ENCODE measurements at places on chromosomes 4 and X. TPM values are rescaled to one million over a fixed set of nuclear protein-coding genes. Genes with fewer than 3 reads are reported as not detected.

GRCh38 chrX:150775569-150776350 is 82.6 kb downstream of the MTMR1 start:
- H3K4me1 ChIP-seq, result no peaks in the 10 kb centered on the region
- H3K36me3 ChIP-seq, result peaks cover 3% of the 10 kb centered on the region
- H3K4me3 ChIP-seq, result no peak overlapping the region
- DNase-seq, result no peak
- H3K27me3 ChIP-seq, result no peaks in the 10 kb centered on the region

DNA sequence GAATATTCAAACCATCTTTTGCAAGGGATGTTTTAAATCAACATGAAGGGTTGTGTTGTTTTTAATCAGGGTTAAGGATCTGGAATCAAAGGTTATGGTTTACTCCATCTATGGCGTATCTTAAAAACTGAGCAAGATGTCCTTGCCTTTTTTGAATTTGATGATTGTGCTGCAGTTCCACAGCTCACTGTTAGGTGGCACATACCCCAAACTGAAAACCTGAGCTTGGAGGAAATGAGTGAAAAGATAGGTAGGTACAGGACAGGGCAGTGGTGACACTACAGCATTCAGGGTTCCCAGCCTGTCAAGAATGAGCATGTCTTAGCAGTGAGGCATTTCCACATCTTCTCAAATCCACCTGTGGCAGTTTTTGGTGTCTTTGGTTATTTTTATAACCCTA is 13.1 kb upstream of the EOLA1 start:
- no peak overlapping the region for H3K27ac ChIP-seq
- H3K27me3 ChIP-seq, result no peaks in the 10 kb centered on the region
- H3K4me3 ChIP-seq, result no peak overlapping the region
- H3K36me3 ChIP-seq, result no peaks in the 10 kb centered on the region
- DNase-seq, result no peak
- H3K4me1 ChIP-seq, result no peaks in the 10 kb centered on the region

DNA sequence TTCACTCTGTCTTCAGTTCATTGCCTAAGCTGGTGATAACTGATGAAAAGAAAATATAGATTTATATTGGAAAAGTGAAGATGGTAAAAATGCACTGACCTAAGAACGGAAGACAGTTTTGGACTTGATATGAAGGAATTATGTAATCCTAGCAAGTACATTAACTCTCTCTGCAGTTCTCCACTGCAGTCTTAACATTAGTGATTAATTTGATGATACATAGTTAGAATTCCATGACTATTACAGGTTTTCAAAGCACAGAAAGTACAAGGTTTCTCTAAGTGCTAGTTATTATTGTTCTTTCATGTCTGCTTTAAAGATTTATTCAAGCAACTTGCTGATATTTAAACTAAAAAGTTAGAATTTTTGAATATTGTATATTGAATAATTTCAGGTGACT is 1591.7 kb upstream of the ADGRL3 start:
- H3K27me3 ChIP-seq, result no peaks in the 10 kb centered on the region
- no peak overlapping the region for H3K27ac ChIP-seq
- H3K4me1 ChIP-seq, result no peaks in the 10 kb centered on the region
- H3K36me3 ChIP-seq, result no peaks in the 10 kb centered on the region
- no peak overlapping the region for H3K4me3 ChIP-seq
- DNase-seq, result no peak

DNA sequence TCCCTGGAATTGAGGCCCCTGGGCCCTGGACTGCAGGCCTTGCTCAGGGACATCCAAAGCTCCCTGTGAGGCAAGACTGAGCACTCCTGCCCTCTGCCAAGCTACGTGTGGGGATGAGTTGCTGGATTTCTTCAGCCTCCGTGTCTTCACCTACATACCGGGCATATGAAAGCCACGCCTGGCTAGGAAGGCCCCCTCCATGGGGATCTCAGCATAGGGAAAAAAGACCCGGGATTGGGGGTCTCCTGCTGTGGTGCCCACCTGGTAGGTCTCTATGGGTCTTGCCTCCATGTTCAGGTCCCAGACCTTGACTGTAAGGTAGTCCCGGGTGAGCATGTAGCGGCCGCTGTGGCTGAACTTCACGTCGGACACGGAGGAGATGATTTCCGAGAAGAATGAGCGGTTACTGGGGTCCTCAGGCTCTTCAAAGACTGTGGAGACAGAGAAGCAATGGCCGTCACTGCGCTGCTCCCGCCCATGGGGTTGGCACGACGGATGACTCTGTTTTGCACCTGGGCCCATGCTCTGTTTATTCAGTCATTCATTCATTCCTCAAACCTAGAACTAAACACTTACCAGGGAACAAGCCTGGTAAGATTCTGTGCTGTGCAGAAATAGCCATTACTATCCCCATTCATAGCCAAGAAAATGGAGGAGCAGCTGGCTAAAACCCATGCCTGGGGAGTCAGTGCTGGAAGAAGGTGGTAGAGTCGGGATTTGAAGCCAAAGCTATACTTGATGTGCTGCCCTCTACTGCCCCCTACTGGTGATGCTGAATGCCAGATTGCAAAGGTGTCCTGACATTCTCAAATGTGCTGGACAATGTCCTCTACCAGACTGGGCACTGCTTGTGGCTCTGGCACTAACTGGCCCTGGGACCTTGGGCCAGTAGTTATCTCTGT is 63.9 kb downstream of the WFS1 start:
- no peak overlapping the region for H3K4me3 ChIP-seq
- H3K4me1 ChIP-seq, result no peaks in the 10 kb centered on the region
- H3K36me3 ChIP-seq, result no peaks in the 10 kb centered on the region
- H3K27me3 ChIP-seq, result no peaks in the 10 kb centered on the region
- H3K27ac ChIP-seq, result no peak overlapping the region

DNA sequence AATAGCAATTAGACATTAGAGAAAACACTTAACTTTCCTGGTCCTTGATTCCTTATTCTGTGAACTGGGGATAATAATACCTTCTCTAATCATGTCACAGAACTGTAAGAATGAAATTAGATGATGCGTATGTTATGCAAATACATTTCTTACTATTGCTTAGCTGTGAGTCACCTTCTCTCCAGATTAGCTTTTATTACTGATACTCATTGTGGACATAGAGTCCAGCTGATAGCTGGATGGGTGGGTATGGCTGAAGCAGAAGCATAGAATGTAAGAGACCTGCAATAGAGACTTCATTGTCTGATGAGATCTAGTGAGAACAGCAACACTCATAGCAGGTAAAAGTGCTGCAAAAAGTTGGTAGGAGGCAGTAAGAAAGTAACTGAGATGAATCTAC is 437.2 kb upstream of the ZFP42 start:
- no peak overlapping the region for H3K27ac ChIP-seq
- peaks cover 2% of the 10 kb centered on the region for H3K4me1 ChIP-seq
- no peaks in the 10 kb centered on the region for H3K27me3 ChIP-seq
- no peak overlapping the region for H3K4me3 ChIP-seq

DNA sequence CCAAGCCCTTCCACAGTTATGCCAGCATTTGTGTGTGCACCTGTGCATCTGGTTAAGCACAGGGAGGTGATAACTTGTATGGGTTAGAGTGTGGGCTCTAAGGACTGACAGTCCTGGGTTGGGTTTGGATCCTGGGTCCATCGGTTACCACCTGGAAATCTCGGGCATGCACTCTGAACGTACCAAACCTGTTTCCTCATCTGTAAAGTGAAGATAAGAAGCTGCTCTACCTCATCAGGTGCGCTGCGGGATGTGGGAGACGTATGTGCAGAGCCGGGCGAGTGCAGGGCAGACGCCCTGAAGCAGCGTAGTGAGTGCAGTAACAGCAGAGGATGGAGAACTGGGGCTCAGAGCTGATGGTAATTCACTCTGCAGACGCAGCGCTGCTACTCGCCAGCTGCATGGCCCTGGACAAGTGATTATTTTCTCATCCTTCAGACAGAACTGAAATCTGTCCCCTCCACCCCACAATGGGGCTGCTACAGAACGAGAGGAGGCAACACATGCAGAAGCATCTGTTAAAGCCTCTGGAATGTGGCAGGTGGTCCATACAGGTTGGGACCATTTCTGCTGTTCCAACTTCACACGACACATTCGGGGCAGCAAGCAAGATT is 64.4 kb downstream of the HADH start:
- H3K4me3 ChIP-seq, result no peak overlapping the region
- peaks cover 3% of the 10 kb centered on the region for H3K4me1 ChIP-seq
- no peaks in the 10 kb centered on the region for H3K36me3 ChIP-seq

DNA sequence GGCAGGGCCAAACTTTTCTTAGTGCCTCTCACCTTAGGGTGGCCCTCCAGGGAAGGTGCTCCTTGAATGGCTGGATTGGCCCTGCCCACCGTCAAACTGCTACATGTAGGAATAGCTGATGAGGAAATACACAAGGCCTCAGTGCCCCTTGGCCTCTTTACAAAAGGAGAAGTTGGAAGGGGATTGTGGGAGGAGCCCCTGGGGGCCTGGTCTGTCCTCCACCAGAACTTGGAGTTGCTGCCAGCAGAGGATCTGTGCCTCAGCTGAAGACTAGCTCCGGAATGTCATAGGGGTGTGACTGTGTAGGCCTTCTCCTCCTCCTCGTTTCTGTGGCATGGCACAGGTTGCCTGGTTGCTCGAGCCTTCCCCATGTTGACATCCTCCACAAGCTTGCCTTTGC is 142.7 kb downstream of the AMMECR1 start:
- no peak for DNase-seq
- no peaks in the 10 kb centered on the region for H3K36me3 ChIP-seq
- no peak overlapping the region for H3K4me3 ChIP-seq
- no peak overlapping the region for H3K27ac ChIP-seq
- no peaks in the 10 kb centered on the region for H3K4me1 ChIP-seq

DNA sequence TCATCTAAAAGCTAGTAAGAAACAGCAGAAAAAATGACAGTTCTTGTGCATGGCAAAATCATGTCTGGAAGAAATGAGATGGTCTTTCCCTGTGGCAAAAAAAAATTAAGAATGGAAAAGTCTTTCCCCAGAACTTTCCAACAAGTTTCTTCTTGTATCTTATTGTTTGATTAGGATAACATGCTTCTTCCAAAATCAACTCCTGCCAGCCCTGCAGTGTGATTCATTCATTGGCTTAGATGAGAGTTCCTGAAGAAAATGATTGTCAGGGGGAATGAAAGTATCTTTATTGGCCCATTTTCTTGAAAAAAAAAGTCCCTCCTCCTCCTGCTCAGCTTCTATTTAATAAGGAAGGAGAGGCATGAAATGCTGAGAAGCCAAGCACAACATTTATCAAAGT is 407.7 kb downstream of the ARAP2 start:
- no peak overlapping the region for H3K4me3 ChIP-seq
- no peaks in the 10 kb centered on the region for H3K36me3 ChIP-seq
- H3K27ac ChIP-seq, result no peak overlapping the region

DNA sequence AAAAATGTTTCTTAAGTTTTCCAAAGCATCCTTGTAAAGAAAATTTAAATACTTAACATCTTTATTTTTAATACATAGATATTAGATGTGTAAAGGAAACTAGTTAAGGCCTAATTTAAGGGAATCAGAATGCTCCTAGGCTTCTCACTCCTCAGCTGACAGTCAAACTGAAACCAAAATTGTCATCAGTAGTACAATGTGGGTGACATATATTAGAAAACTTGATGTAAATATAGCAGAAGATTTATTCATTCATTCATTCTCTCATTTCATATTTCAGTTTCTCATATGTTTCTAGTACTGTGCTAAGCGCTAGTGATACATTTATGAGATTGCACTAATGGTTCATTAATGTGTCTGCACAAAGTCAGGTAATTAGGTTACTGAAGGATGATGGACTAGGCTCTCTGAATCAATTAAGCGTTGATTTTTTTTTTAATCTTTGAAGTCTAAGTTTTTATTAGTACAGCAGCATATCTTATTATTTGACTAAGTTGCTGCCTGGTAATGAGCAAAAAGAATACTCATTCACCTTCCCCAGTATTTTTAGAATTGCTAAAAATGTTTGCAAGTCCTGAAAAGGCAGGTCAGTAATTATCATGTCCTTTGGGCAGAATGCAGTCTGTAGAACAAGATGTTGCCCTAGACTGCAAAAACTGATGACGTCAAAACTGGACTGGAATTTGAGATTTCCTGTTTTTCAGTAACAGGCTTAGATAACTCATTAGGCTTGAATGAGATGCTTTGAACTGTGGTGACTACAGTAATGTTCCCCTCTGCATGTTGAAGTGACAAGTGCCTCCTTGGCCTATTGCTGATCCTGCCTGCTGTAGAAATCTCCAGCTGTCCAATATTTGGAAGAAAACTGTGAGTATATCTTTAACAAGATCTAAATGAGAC is 128.7 kb downstream of the ARHGAP24 start:
- no peaks in the 10 kb centered on the region for H3K4me1 ChIP-seq
- no peak overlapping the region for H3K4me3 ChIP-seq
- no peak overlapping the region for H3K27ac ChIP-seq
- DNase-seq, result no peak
- no peaks in the 10 kb centered on the region for H3K36me3 ChIP-seq

GRCh38 chr4:2767705-2768074 is 11.6 kb upstream of the TNIP2 start:
- no peak overlapping the region for H3K27ac ChIP-seq
- H3K36me3 ChIP-seq, result no peaks in the 10 kb centered on the region
- peaks cover 7% of the 10 kb centered on the region for H3K4me1 ChIP-seq
- H3K27me3 ChIP-seq, result no peaks in the 10 kb centered on the region

DNA sequence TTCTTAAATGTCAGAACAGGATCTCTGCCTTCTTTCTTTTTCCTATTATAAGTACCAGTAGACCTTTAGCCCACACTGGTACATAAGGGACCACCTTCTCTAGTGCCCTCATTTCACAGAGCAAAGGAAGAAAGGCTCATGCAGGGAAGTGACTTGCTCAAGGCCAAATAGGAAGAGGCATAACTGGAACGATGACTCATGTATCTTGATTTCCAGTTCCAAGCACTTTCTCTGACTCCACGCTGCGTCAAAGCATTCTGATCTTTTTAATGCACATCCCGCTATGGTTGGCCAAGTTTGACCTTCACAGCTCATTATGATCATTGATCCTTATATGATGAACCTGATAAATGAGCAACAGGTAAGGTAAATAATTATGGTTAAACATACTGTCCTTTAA is 542.0 kb downstream of the GBA3 start:
- 0 out of 2 replicates have a peak overlapping the region, but pooled peaks have one; percentile 16 for H3K27ac ChIP-seq
- DNase-seq, result no peak
- H3K4me3 ChIP-seq, result no peak overlapping the region
- peaks cover 16% of the 10 kb centered on the region for H3K4me1 ChIP-seq
- H3K27me3 ChIP-seq, result no peaks in the 10 kb centered on the region

DNA sequence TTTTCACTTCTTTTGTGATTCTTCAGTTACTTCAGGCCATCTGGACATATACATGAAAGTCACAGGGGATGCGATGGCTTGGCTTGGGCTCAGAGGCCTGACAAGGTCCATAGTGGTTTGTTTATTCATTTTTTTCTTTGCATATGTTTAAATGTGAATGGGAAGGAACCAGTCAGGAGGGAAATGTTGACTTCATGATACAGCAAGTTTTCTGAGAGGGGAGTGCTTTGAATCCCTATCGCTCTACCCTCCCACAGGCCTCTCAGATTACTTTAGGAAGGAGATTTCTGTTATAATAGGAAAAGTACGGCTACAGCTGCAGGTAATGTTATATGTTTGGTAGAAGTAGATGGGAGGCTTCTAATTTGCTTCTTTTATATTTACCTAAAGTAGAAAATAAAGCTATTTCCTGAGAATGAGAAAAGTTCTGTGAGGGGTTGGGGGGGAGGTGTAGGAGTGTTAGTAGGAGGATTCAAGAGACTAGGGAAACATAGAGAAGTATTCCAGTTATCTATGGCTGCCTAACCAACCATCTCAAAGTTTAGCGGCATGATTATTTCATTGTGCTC is 322.9 kb downstream of the RAPGEF2 start:
- H3K36me3 ChIP-seq, result no peaks in the 10 kb centered on the region
- H3K27me3 ChIP-seq, result no peaks in the 10 kb centered on the region
- H3K4me1 ChIP-seq, result peaks cover 6% of the 10 kb centered on the region
- no peak overlapping the region for H3K4me3 ChIP-seq
- no peak overlapping the region for H3K27ac ChIP-seq

PLP1 gene
- polyA plus RNA-seq, result 218 TPM

RHOXF1 gene
- not detected for polyA plus RNA-seq

CLDN24 gene
- polyA plus RNA-seq, result not detected

CTAG2 gene
- polyA plus RNA-seq, result not detected

TEC gene
- polyA plus RNA-seq, result 0.73 TPM
